Thoracic aorta (tissue), 2 donors: ENCODE measurements at places on chromosomes 3 and 15. TPM values are rescaled to one million over a fixed set of nuclear protein-coding genes. Genes with fewer than 3 reads are reported as not detected.
A peak's percentile ranks its signal among the peaks of the same experiment; 100 is the strongest.

The GOLGA8Q gene
- 5.1 TPM for total RNA-seq

The SV2B gene
- 2.6 TPM for total RNA-seq

The SNURF gene
- total RNA-seq, result 17.7 TPM

GRCh38 chr15:90463381-90463780 is 66.3 kb upstream of the CRTC3 start:
- H3K4me3 ChIP-seq, result peak overlapping the region; percentile 33
- H3K27me3 ChIP-seq, result no peaks in the 10 kb centered on the region
- peaks cover 14% of the 10 kb centered on the region for H3K36me3 ChIP-seq

DNA sequence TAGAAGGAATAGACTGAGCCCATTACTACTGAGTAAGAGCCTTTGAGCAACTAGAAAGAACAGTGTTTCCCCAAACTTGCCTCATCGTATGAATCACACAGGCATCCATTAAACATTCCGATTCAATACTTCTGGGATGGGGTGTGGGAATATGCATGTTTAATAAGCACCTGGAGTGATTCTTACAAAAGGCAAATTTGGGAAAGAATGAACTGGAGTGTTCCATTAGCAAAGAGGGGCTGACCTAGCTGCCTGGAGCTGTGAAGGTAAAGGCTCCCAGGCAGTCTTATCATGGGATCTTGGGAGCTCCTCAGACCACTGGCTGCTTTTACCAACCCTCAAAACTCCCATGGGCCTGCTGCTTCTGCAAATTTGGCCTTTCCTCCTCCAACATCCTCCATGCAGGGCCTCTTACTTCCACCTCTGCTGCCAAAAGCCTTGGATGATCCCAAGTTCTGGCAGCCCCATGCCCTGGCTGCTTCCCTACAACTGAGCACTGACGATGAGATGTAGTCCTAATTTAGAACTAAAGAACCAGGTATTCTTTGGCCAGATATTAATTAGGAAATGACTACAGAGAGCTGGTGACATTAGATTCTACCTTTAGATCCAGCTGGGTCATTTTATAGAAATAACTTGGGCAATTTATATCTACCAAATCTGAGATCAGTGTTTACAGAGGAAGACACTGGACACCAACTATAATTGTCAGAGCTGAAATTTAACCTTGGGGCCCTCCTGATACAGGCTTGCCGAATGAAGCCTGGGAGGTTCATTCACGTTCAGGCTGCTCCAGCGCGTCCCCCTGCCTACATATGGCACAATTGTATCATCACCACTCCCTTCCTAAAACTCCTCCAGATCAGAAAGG is 11.2 kb upstream of the HOMER2 start:
- no peak for DNase-seq
- H3K4me1 ChIP-seq, result no peaks in the 10 kb centered on the region
- H3K27me3 ChIP-seq, result no peaks in the 10 kb centered on the region
- no peaks in the 10 kb centered on the region for H3K36me3 ChIP-seq
- no peak overlapping the region for H3K4me3 ChIP-seq
- no peak overlapping the region for H3K27ac ChIP-seq

- no peaks in the 10 kb centered on the region for H3K36me3 ChIP-seq
- no peaks in the 10 kb centered on the region for H3K27me3 ChIP-seq
- DNase-seq, result no peak
- H3K4me1 ChIP-seq, result no peaks in the 10 kb centered on the region
- H3K4me3 ChIP-seq, result no peak overlapping the region
Measured at GRCh38 chr3:156433910-156434309, 121.0 kb downstream of the SSR3 start.

DNA sequence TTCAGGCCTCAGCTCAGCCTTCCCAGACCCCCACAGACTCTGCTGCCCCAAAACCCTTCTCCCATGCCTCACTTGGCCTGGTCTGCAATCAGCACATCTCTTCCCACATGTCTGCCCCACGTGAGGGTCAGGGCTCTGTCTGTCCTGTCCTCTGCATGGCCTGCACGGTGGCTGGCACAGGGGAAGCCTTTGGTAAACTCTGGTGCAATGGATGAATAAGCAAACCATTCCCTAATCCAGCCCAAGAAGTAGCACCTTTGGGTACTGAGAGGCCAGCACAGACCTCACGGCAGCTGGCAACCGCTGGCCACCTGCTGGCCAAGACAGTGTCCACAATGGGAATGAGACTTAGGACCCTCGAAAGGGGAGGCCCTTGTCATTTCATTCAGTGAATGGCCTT is 27.7 kb downstream of the ABTB1 start:
- peaks cover 33% of the 10 kb centered on the region for H3K4me1 ChIP-seq

DNA sequence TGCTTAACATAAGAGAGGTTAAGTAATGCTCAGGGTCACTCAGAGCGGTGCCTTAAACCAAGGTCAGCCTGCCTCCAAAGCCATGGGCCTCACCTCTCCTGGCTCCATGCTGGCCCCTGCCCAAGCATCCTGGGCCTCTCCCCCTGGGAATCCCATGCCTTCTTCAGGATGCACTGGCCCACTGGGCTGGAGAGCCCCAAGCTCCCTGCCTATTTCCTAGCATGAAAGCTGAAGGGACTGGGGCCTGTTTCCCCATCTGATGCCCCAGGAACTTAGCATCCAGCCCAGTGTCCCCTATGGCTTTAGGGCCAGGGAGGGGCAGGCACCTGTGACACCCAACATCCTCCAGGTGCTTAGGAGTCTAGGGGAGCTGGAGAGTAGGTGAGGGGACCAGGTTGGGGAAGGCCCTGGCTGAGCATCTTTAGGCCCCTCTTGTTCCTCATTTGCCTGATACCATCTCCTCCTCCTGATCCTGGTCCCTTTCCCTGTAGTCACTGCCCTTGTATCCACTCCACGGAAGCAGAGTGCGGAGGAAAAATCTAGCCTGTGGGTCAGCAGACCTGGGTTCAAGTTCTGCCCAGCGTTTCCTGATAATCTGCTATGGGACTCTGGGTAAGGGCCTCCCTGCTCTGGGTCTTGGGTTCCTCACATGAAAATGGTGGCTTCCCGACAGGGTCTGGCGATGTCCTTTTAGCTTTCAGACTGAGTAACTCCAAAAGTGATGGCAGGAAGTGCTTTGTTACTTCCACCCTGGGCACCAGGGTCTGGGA is 28.6 kb downstream of the EHD4 start:
- H3K27ac ChIP-seq, result peak overlapping the region; percentile 77
- H3K4me1 ChIP-seq, result peaks cover 38% of the 10 kb centered on the region
- H3K36me3 ChIP-seq, result peaks cover 4% of the 10 kb centered on the region

DNA sequence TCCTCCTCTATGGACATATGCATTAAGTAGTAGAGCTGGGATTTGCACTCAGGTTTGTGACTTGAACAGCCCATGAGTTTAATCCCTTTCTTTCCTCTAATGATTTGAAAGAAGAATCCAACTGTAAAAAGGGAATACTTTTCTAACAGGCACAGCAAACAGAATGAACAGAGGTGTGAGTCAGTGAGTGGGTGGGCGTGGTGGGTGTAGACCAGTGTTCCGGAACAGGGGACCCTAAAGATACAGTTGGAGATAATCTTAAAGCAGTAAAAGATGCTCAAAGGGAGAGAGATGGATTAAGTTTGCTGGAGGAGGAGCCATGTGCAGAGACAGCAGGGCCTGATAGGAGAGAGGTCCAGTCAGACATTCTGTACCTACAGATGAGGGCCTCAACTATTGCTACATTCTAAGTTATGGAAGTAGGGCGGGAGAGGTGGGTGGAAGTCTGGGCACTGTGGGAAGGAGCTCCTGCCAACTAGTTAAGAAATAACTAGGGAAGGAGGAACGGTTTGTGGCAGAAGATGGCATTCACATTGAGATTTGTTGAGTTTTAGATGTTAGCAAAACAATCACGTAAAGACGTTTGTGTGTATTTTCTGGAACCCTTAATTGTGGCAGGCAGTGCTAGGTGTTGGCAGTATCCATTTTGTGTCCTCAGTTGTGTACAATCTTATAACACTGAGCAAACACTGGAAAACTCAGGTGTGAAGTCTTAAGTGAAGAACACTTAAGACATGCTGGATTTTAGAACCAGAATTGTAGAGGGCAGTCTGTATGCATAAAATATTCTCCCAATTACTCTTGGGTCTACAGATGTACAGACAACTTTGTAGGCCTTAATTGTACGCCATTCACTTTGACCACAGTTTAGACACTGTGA is 511.0 kb downstream of the GRM7 start:
- no peak overlapping the region for H3K27ac ChIP-seq
- no peaks in the 10 kb centered on the region for H3K4me1 ChIP-seq
- H3K4me3 ChIP-seq, result no peak overlapping the region
- no peaks in the 10 kb centered on the region for H3K27me3 ChIP-seq
- DNase-seq, result no peak

- no peak overlapping the region for H3K4me3 ChIP-seq
- H3K4me1 ChIP-seq, result peaks cover 46% of the 10 kb centered on the region
- no peaks in the 10 kb centered on the region for H3K36me3 ChIP-seq
Measured at GRCh38 chr3:188345223-188345622, 191.3 kb downstream of the LPP start.
